GM13977 (cell line): ENCODE measurements at places on chromosomes 2 and 18.

GRCh38 chr2:225740086-225740485, 340.6 kb downstream of the NYAP2 start:
- no peak for DNase-seq

DNA sequence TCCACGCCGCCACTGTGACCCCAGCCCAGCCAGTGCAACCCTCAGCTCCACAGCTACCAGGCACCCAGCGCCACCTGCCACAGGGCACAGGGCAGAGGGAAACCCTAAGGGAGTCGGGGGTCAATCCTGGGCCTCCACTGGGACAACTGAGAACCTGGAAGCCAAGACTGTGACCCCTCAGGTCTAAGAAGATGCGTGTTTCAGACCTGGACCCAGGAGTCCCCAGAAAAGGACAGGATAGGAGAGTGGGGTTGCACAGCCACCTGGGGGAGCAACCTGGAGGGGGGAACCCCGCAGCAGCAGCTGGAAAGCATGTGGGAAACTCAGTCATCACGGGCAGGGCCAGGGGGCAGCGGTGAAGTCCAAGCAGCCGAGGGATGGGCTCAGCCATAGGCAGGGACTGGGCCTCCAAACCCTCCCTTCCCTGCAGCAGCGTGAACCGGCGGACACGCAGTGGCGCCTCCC, 4.1 kb downstream of the ESPNL start:
- no peak for DNase-seq

- peak; percentile 73 for DNase-seq
Measured at GRCh38 chr2:28393114-28393836, 617 bp downstream of the FOSL2 start.

DNA sequence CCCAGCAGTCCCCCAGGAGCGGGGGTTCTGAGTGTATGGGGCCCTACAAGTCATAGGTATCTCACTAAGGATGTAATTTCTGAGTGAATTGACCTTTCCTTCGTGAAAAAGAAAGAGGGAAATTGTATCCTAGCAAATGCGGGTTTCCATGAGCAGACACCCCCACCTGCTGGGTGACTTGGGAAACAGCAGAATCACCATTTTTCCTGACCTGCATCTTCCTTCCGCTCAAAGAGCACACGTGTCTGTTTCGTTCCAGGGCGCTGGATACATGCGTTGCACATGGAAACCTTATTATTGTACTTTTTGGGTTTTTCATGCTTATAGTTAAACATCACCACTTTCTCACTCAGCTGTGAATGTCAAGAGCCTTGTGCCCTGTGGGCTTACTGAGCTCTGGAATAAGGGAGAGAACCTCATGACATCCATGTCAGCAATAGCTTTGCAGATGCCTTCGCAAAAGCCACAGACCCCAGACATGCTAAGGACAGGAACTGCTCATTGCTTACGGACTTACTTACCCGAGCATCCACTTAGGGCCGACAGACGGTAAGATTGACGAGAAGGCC, 132.8 kb downstream of the TPO start:
- peak; percentile 54 for DNase-seq

DNA sequence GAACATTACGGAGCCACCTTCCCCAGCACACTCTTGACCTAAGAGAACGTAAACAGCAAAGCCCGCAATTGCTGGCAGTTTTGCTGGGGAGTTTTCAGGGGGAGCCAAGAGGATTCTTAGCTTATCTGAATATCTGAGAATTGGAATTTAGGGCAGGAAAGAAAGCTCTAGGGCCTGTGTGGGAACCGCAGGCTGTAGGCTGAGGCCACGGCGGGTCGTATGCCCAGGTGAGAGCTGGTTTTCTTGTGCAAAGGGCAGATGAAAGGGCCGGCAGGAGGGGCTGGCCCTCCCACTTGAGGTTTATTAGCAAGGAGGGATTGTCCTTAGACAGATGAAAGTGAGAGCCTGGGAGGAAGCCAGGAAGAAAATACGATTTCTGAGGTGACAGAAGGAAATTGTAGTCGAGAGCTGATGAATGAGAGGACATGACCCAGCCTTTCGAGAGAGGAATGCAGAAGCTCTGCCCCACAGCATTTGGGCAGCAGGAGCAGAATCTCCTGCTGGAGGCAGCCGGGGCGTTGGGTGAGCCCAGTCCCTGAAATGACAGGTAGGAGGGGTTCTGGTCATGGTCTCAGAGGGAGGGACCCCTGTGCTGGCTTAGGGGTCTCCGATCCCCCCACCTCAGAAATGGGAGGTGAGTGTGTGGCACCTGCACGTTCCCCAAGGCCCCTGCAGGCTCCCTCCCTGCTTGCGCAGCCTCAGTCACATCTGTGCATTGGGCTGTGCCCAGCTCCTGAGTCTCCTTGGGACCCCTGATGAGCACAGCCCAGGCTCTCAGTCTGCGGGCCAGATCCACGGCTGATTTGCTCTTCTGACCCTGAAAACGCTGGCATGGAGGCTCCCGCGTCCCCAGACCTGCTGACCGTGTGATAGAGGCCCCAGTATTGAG, 61.1 kb downstream of the CABLES1 start:
- no peak for DNase-seq

DNA sequence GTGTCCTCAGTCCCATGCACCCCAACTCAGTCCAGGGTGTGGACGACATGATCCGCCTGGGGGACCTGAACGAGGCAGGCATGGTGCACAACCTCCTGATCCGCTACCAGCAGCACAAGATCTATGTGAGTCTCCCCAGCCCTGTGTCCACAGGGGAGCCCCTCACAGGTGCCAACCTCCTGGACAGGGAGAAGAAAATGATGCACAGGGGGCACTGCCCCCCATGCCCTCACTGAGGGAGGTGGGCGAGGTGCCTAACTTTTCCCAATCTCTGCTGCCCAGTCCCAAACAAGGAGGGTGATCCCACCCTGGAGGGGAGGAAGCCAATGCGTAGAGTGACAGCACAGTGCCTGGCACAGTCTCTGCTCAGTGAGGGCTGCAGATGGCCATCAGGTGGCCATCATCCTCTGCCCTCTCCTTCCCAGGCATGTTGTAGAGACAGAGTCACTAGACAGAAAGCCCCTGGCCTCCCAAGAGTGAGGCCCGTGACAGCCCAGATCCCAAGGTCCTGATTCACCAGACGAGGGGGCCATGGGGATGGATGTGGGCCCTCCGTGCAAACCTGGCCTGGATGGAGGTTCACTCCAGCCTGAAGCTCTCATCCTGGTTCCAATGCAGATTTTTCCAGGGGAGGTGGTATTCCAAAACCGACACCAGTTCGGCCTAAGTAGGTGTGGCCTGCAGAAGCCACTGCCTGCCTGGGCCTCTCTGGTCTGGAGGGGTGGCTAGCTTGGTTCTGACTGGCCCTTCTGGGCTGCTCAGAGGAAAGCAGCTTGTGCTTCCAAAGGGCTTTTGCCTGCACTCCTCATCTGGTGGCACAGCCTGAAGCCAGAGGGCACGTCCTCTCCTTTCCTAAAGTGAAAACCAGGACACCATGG, 30.0 kb downstream of the MYO7B start:
- DNase-seq, result no peak

- DNase-seq, result no peak
Measured at GRCh38 chr2:117820444-117820843, 6.0 kb downstream of the DDX18 start.

DNA sequence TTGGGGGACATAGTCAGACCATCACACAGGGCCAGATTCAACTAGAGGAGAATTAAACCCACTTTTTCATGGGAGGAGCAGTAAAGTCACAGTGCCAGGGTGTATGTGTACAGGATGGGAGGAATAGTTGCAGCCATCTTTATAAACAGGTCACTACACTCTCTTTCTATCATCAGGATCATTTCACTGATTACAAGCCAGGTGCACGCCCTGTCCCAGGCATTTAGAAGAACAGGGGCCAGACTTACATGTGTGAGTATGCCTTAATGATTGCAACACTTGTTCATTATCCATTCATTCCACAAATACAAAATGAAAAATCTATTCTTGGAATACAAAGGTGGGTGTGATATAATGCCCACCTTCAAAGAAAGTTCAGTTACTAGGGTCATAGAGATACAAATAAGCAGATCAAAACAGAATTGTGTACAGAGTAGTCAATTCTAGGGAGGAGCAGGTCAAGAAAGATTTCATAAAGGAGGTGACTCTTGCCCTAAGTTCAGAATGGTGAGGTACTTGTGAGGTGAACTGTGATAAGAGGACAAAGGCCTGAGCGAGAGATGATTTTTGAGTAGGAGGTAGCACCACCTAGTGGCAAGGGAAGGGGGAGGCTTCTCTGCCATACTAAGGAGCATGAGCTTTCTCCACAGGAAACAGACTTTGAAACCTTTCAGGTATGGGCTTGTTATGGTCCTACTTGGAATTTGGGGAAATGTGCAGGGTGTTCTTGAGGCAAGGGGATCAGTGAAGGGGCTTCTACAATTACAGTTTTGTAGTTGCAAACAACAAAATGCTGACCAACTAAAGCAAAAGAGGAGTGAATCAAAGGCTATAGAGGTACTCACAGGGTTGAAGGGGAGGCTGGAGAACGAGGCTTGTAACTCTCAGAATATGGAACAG, 156.3 kb downstream of the SUCLG1 start:
- DNase-seq, result peak; percentile 69

- DNase-seq, result no peak
Measured at GRCh38 chr2:162182395-162182794, 30.3 kb upstream of the GCG start.

- no peak for DNase-seq
Measured at GRCh38 chr2:174023591-174024523, 58.7 kb upstream of the SP3 start.

- DNase-seq, result peak; percentile 23
Measured at GRCh38 chr18:74951165-74951760, 257.7 kb downstream of the PTGR3 start.

- peak; percentile 51 for DNase-seq
Measured at GRCh38 chr2:206642075-206643025, at the start of gene FAM237A. TSS of gene FAM237A (plus strand) at chr2:206642487. CDS start at chr2:206644237, 1,750 bp downstream.

DNA sequence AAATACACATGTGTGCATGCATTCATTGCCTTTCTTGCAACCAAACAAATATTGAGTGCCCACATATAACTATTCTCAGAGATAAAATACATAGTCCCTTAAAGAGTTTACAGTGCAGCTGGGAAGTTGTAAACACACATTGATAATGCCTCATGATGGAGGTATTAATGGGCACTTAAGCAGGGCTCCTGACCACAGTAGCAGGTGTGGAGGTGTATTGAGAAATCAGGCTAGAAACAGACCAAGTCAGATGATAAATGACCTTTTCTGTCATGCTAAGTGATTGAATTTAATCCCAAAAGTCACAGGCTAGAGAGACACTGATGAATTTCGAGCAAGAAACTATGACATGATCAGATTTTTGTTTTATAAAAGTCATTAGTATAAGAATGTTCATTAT, 157.7 kb downstream of the ZNF385B start:
- DNase-seq, result no peak

GRCh38 chr18:42614619-42615293, 500.7 kb downstream of the RIT2 start:
- DNase-seq, result no peak

GRCh38 chr2:39395313-39395712, 41.8 kb downstream of the MAP4K3 start:
- no peak for DNase-seq

GRCh38 chr2:10883801-10884478, 27.8 kb upstream of the KCNF1 start:
- DNase-seq, result no peak

DNA sequence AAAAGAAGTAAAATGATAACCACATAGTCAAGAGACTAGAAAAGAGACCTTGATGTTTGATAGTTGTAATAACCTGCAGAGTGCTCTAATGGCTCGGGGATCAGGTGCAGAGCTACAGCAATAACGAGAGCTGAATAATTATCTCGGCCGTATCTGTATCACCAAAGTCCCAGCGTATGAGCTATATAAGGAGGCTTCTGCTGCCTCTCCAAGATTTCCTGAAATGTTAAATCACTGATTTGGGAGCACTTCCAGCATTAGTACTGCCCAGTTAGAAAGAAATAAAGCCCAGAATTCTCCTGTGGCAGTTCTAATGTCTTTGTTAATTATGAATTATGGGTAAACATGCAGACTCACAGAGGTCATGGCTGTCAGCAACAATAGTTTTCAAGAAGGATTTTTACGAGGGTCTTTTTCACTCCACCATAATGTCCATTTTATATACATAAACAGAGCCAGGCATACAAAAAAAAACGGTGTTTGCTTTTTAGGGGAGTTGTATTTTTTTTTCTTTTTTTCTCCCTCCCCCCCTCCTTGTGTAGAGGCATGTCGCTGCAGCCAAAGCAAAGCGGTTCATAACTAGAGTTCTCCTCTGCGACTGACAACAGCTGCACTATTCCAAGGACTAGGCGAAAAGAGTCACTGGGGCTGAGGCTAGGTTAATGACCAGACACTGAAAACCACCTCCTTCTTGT, 168.3 kb upstream of the VRK2 start:
- DNase-seq, result no peak

- DNase-seq, result no peak
Measured at GRCh38 chr18:1104181-1104881, 199.7 kb downstream of the ADCYAP1 start.

- DNase-seq, result no peak
Measured at GRCh38 chr2:177264209-177264692, 276 bp downstream of the NFE2L2 start.
